ENCODE measurements at places on chromosomes 13 and 19.
A peak's percentile ranks its signal among the peaks of the same experiment; 100 is the strongest.

DNA sequence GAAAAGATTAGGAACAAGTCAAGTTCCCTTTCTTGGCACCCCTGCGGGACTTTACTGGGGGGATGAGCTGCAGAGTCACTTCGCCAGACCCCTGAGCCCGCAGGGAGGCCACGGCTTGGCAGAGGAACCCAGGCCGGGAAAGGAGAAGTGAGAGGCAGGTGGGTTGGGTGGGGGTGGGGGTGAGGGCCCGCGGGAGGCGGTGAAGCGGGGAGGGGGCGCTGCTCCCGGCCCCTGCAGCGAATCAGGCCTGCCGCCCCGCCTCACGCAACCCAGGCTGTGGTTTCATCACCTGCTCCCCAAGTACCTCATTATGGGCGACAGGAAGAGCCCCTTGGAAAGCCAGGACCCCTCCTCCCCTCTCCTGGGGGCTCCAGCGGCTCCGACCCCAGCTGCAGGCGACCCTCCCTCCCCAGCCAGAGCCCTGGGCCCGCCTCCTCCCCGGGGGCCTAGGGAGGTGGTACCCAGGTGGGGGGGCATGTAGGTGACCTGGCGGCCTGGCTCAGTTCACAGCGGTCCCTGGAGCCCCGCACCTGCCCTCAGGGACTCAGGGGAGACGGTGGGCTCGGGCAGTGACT is 9.5 kb downstream of the MEF2B start:
- DNase-seq: no peak

DNA sequence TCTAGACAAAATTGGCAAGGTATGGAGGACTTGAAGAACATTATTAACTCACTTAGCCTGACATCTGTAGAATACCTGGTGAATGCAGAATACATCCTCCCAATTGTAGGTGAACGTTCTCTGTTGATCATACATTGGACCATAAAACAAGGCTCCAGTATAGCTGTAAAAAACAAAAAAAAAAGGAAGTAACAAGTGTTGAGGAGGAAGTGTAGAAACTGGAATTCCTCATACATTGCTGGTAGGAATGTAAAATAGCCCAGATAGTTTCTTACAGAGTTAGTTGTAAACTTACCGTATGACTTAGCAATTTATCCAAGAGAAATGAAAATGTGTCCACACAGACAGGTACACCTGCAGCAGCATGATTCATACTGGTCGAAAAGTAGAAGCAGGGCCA is 44.8 kb downstream of the TSSK6 start:
- DNase-seq: no peak

DNA sequence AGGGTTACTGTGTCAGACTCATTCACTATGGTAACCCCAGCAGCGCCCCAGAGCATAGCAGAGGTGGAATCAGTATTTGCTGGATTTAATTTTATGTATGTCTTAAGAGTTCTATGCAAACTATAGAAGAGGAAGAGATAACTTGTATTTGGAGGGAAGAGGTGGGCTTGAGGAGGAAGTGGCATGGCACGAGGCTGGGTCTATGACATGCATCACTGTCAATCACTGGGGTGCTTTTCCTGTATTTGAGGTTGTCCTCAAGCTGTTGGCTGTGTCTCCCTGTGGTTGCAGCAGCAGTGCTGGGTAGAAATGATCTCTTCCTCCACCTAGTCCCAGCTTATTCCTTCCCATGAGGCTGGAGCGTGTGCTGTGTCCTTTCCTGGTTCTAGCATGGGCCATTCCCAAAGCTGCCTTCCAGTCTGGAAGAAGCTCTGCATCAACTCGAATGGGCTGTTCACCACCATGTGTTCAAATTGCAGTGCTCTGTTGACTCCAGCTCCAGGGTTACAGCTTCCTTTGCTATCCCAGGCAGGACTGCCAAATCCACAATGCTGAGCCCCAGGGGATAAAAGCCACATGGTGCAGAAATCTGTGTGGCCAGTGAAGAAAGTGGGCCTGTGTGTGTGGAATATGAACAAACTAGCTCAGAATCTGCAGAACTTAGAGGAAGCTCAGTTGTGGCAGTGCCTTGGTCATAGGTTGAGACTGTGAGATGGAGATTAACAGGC is 73.1 kb upstream of the MTIF3 start:
- no peak for DNase-seq

GRCh38 chr19:55484593-55485438 is at the start of gene NAT14:
Gene NAT14, plus strand, starts transcription at chr19:55485188. Its CDS starts 521 bp downstream, at chr19:55485709.
- no peak for DNase-seq

GRCh38 chr19:49180659-49181058 is 23.1 kb downstream of the TRPM4 start:
- no peak for DNase-seq

- no peak for DNase-seq
These were observed 7.8 kb downstream of the THOP1 start for GRCh38 chr19:2793126-2793525.

DNA sequence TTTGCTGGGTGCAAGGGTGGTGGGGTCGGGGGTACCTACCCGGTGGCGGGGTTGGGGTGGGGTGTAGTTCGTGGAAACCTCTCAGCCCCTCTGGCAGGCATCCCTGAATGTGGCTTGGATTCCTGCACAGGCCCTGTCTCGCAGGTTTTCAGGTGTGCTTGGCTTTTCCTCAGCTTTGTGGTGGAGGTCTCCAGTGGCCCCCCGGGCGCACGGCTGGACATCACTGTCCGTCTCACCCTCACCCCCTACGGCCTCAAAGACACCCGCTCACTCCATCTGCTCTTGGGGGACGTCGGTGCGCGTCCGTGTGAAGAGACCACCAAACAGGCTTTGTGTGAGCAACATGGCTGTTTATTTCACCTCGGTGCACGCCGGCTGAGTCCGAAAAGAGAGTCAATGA is 44.3 kb downstream of the ZNF146 start:
- DNase-seq: no peak

GRCh38 chr13:110944121-110944967 is 29.5 kb upstream of the ANKRD10 start:
- DNase-seq: peak; percentile 30

DNA sequence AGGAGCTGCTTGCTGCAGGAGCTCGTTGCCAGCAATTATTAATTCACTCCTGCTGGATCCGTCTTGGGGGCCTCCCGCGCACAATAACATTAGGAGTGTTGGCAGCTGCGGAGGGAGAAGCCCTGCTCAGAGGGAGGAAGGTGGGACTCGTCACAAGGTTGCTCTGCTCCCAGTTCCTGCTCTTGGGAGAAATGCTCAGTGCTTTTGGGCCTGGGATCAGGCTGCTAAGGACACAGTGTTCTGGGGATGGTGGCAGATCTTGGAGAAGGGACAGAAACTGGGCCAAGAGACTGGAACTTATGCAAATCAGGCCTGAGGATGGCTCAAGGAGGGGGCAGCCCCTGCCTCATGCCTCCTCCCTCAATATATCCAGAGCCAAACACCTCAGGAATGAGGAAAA is 78.9 kb upstream of the OLFM4 start:
- no peak for DNase-seq

- DNase-seq: no peak
These were observed 37.4 kb downstream of the GNG7 start for GRCh38 chr19:2665103-2665502.

DNA sequence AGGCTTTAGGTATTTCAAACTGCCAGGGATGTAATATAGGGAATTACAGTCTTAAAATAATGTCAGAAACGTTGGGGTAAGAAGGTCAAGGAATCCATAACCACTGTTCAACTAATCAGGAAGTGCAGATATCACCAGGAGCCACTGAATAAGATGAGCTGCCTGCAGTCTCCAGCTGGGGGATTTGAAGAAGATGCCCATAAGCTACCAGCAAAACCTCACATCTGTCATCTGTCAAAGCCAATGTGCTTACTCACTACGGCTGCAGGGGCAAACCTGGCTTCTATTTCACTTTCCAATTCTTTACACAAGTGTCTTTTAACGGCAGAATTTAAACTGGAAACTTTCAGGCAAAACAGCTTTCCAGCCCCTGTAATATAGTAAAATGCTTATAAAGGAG is 1410.1 kb upstream of the ATXN8OS start:
- DNase-seq: no peak

DNA sequence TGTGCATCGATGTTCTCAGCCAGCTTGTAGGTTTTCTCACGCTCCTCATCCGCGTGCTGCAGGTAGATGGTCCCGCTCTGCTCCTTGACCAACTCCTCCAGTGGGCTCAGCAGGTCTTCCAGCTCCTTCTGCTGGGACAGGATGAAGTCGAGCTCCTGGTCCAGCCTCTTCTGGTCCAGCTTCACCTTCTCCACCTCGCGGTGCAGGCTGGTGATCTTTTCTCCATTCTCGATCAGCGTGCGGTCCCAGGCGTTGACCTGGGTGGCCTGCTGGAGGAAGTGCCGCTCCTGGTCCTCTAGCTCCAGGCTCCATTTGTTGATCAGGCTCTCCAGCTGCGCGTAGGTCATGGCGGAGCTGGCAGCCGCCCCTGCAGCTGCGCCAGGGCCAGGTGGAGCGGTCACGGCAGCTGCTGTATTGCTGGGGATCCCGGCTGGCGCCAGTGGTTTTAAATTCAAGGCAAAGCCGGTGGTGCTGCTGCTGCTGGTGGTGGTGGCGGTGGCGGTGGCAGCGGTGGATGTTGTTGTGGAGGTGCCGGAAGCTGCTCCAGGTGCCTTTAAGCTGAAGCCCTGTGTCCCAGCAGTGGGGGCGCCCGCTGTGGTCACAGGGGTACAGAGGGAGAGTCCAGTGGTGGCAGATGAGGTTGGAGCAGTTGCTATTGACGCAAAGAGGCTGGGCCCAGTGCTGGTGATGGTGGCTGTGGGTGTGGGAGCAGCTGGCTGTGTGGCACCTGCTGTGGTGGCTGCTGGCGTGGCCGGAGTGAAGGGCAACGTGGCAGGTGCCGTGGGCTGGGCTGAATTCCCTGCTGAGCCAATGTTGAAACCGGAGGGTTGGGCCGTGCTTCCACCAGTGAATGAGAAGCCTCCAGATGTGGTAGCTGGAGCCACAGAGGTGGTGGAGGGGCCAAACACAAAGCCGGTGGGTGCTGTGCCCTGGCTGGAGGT is 12.1 kb upstream of the IL4I1 start:
- DNase-seq: no peak

DNA sequence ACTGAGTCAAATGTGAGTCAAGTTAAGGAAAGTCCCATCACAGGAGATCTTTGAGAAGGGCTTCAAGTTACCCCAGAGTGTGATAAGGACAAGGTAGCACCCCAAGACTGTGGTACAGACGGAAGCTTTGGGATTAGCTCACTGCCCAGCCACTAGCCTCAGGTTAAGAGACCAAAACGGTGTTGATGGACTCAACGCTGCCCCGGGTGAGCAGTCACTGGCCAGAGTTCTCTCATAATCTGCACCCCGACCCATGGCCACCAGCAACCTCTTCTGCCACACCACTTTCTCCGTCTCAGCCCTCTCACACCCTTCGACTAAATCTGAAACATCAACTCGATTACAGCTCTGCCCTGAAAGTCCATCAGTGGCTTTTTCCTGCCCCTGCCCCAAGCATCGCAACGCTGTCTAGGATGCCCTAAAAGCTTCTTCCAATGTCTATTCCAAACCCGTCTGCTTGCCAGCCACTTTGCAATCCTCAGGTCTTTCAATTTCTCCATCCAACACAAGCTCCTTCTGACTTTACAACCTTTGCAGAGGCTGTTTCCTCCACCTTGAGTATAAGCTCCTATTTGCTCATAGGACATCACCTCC is 5.6 kb downstream of the HNRNPL start:
- no peak for DNase-seq

- no peak for DNase-seq
These were observed 41.0 kb upstream of the CNMD start for GRCh38 chr13:52780611-52781010.

- no peak for DNase-seq
These were observed 11.6 kb upstream of the ZSCAN1 start for GRCh38 chr19:58022283-58022660.

DNA sequence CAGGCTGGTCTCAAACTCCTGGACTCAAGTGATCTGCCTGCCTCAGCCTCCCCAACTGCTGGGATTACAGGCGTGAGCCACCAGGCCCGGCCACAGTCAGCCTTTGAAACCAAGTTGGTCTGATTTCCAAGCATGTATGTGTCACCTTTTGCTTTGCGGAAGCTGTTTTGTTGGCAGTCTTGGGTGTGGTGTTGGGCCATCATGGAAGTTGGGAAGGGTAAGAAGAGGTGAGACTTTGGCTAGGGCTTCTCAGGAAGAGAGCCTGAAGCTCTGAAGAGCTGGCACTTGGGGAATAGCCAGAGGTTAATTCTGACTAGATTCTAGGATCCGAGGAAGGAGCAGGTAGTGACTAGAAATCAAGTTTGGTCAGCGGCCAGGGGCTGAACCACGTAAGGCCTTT is 2.8 kb downstream of the RSPH6A start:
- no peak for DNase-seq

DNA sequence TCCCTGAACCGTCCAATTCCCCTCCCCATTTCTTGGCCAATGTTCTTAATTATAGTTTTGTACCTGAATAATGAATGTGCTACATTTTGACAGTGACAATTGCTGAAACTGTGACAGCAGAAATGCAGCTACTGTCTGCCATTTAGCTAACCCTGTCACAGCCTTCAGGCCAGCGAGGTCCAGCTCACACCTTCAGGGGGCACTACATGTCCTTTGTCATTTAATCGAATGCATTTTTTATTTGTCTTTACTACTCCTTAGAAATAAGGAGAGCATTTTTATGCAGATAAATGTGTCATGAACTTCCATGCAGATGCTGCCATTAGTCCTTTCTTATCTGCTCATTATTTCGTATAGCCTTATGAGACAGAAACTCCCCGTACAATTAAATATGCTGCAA is 159.9 kb downstream of the MZT1 start:
- no peak for DNase-seq

DNA sequence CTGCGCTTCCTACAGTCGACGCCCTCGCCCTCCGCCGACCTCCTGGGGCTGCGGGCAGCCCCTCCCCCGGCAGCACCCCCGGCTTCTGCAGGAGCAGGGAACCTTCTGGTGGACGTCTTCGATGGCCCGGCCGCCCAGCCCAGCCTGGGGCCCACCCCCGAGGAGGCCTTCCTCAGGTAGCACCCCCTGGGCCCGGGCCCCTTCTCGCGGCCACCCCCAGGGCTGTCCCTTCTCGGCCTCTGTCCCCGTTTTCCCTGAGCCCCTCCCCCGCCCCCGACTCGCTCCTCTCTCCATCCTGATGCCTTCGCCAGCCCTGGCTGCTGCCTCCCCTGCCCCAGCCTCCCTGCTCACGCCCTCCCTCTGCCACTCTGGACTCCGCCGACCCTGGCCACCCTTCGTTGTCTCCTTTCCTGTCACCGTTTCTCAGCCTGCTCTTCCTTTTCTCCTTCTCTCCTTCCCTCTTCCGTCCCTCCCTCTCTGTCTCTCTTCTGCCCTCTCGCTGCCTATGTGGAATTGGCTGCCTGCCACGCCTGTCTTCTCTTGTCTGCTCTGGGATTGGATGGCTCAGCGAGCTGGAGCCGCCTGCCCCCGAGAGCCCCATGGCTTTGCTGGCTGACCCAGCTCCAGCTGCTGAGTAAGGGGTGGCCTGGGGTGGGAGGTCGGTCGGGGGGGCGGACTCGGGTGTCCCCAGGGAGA is 11.0 kb downstream of the FUZ start:
- DNase-seq: peak; percentile 38

- DNase-seq: peak; percentile 28
These were observed 380.8 kb downstream of the LMO7 start for GRCh38 chr13:76016799-76017400.

GRCh38 chr13:24207841-24208667 is 47.5 kb downstream of the SPATA13 start:
- DNase-seq: peak; percentile 6

Measured in NCI-H460 (cell line).